ENCODE measurements at places on chromosomes 2 and 18.

GRCh38 chr2:148253685-148254084 is 232.8 kb downstream of the MBD5 start:
- no peak for DNase-seq

DNA sequence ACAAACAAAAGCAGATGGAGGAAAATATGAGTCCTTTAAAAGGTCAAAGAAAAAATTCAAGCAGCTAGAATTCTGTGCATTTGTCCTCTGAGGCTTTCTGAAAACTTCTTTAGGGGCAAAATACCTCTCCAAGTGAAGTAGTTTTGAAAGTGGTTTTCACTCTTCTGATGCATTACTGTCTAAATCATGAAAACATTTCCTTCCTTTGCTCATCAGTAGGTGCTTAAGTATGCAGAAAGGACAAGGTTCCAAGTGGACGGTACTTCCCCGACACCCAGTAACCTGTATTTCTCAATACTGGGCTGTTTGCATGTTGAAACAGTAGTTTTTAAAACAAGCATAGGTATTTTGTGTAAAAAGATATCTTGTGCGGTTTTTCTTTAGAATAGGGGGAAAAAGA is 189.1 kb upstream of the ERBB4 start:
- DNase-seq: no peak

- DNase-seq: no peak
These were observed 18.6 kb upstream of the IL18R1 start for GRCh38 chr2:102337012-102337411.

DNA sequence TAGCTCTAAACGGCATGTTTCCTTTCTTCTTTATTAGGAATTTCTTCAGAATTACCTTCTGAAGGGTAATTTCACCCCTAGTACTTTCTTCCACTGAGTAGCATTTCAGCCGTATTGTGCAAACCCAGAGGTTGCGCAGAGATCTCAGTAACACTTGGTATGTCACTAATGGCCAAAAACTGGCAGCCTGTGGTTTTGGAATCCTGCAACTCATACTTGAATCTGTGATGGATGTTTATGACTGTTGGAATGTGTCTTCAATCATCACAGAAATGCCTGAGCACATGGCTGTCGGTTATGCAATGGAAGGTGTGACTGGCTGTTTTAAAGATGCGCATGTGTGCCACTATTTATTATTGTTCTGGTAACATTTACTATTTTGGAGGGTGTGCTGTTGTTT is 100.0 kb downstream of the COLEC12 start:
- DNase-seq: no peak

- DNase-seq: no peak
These were observed 36.0 kb downstream of the RMC1 start for GRCh38 chr18:23539296-23539695.

GRCh38 chr2:99753505-99753904 is 263.7 kb upstream of the REV1 start:
- DNase-seq: no peak

DNA sequence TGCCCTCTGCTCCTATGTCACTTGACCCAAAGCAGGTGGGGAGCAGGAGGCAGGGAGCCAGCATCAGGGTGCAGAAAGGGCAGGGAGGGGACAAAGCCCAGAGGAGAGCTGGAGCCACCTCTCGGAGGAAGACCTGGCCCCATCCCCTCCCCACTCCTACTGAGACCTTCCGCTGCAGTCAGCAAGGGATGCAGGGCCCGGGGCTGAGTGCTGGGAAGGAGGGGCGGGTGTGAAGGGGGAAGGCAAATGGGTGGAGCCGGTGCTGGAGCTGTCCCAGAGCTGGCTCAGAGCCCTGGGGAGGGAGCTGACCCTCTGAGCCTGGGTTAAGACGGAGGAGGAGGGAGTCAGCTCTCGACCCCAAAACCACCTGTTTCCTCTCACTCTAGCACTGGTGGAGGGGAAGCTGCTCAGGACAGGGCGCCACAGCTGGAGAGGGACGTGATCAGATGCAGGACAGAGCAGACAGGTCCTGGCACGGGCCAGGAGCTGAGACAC is 33.8 kb downstream of the HS1BP3 start:
- no peak for DNase-seq

DNA sequence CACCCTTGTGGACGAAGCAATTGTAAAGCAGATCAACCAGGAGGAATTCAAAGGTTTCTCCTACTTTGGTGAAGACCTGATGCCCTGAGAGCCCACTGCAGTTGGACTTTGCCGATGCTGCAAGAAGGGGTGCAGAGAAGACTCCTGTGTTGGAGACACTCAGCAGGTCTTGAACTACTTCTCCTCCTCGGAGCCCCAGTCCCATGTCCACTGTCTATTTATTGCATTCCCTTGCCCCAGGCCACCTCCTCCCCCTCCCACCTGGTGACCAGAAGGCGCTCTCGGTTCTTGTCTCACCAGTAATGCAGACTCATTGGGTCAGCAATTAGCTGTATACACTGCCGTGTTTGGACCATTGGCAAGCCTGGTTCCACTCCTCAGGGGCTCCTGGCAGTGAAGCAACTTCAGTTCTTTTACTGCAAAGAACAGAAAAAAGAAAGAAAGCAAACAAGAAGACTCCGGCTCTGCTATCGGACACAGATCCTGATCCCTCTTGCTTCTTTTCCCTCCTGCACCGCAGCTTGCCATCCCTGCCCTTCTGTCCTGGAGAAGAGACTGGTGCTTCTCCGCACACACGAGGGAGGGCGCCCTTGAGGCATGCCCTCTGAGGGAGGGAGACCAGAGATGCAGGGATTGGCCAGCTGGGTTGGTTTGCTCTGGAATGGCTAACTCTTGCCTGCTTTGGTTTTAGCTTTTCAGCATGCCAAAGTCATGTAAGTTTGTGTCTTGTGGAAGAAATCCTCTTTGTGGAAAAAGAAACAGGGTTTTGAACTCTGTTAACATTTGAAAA is 112.2 kb upstream of the EPAS1 start:
- no peak for DNase-seq

DNA sequence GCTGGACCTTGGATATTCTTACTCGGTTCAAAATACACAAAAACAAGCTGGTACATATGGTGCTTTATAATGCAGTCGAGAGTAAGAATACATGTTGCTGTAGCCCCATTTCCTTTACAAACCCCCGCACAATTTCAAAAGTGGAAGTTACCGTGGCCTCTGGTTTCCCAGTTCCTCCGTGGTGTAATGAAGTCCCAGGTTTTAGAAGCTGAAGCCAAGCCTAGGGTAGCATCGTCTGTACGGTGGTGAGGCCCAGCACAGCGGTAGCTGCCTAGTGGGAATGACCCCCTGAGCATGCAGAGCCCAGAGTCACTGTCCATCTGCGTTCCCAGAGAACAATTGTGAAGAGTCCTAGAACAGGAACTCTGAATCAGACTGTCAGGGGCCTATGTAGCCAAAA is 171.8 kb downstream of the ASXL3 start:
- DNase-seq: no peak

GRCh38 chr2:36163520-36164254 is 191.9 kb upstream of the CRIM1 start:
- no peak for DNase-seq

Measured in frontal cortex (tissue), 4 donors.